ENCODE measurements at places on chromosomes 12 and 14. TPM values are rescaled to one million over a fixed set of nuclear protein-coding genes. Genes with fewer than 3 reads are reported as not detected.

DNA sequence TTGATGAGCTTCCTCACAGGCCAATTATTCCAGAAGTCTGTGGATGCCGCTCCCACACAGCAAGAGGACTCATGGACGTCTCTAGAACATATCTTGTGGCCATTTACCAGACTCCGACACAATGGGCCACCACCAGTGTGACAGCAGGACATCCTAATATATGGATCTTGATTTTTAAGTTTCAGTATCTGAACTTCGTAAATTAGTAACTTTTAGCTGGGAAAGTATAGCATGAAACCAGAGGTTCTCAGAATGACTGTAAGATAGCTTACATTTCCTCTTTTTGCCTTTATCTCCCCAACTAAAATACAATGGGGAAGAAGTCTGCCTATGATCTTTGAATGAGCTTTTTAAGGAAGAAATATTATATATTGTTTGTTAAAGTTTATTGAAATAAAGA, 87.0 kb downstream of the DNAI7 start:
- H3K4me3 ChIP-seq, result no peak overlapping the region
- DNase-seq, result no peak
- no peak overlapping the region for H3K27ac ChIP-seq
- no peaks in the 10 kb centered on the region for H3K4me1 ChIP-seq

DNA sequence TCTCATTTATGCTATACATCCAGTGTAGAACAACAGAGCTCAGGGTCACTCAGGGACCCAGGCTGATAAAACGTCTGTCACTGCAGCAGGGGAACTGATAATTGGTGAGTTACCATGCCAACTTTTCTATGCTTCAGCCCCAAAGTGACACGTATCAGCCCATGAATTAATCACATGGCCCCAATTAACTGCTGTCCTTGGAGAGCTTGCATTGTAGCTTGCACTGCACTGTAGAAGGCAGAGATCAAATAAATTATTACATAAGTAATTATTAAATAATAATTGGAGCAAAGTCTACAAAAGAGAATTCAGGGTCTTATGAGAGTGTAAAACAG, 144.6 kb downstream of the SUDS3 start:
- H3K27me3 ChIP-seq, result no peaks in the 10 kb centered on the region
- no peak overlapping the region for H3K27ac ChIP-seq
- no peak overlapping the region for H3K4me3 ChIP-seq
- DNase-seq, result no peak

DNA sequence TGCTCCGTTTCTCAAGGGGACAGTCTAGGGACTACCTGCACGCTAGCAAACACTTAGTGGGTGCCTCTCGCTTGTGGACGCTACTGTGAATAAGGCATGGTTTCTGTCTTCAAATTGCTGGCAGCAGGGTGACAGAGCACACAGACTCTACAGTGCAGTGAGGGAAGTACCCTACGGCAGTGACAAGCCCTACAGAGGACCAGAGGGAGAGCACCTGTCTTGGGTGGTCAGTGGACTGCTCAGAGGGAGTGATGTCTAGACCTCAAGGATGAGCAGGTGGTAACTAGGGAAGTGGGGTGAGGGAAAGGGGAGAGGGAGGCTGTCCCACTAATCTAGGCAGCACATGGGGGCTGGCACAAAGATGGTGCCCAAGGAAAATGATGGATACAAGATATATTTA, 160.5 kb downstream of the RBM19 start:
- H3K36me3 ChIP-seq, result no peaks in the 10 kb centered on the region
- H3K4me1 ChIP-seq, result no peaks in the 10 kb centered on the region
- H3K27ac ChIP-seq, result no peak overlapping the region
- H3K27me3 ChIP-seq, result no peaks in the 10 kb centered on the region
- no peak overlapping the region for H3K4me3 ChIP-seq
- DNase-seq, result no peak

DNA sequence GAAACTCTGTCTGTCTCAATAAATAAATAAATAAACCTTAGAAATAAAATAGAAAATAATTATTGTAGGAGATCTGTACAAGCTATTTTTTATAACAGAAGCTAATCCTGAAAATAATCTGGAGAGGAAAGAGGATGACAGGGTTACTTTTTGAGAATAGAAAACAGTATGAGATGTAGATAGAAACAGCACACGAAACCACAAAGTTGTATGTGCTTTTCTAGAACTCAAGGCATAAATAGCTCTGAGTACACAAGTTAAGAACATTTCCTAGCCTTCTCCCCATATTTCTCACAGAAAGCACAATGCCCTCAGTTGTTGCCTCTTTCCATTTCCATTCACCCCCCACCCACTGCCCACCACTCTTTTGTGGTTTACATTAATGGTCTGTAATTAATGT, 35.7 kb downstream of the SLC38A4 start:
- H3K27ac ChIP-seq, result no peak overlapping the region
- no peak for DNase-seq
- peaks cover 23% of the 10 kb centered on the region for H3K4me1 ChIP-seq
- H3K27me3 ChIP-seq, result no peaks in the 10 kb centered on the region
- H3K4me3 ChIP-seq, result no peak overlapping the region

DNA sequence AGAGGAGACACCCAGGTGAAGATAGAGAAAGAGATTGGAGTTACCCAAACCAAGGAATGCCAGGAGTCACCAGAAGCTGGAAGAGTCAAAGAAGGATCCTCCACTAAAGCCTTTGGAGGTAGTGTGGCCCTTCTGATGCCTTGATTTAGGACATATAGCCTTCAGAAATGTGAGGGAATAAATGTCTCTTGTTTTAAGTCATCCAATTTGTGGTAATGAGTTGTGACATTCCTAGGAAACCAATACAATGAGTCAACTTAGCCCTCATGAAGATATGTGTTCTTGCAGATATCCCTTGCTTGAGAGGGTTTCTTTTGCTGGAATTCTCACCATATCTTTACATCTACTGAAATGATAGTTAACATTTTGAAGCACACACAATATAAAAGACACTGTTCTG, 58.8 kb downstream of the CCER1 start:
- DNase-seq, result peak; percentile 23
- peaks cover 21% of the 10 kb centered on the region for H3K4me1 ChIP-seq
- H3K27ac ChIP-seq, result peak overlapping the region; percentile 35
- no peaks in the 10 kb centered on the region for H3K36me3 ChIP-seq

- peak overlapping the region; percentile 39 for H3K4me3 ChIP-seq
- DNase-seq, result peak; percentile 63
- H3K4me1 ChIP-seq, result peaks cover 18% of the 10 kb centered on the region
- H3K27me3 ChIP-seq, result no peaks in the 10 kb centered on the region
These were observed 9.2 kb downstream of the CD69 start for GRCh38 chr12:9751204-9752144.

DNA sequence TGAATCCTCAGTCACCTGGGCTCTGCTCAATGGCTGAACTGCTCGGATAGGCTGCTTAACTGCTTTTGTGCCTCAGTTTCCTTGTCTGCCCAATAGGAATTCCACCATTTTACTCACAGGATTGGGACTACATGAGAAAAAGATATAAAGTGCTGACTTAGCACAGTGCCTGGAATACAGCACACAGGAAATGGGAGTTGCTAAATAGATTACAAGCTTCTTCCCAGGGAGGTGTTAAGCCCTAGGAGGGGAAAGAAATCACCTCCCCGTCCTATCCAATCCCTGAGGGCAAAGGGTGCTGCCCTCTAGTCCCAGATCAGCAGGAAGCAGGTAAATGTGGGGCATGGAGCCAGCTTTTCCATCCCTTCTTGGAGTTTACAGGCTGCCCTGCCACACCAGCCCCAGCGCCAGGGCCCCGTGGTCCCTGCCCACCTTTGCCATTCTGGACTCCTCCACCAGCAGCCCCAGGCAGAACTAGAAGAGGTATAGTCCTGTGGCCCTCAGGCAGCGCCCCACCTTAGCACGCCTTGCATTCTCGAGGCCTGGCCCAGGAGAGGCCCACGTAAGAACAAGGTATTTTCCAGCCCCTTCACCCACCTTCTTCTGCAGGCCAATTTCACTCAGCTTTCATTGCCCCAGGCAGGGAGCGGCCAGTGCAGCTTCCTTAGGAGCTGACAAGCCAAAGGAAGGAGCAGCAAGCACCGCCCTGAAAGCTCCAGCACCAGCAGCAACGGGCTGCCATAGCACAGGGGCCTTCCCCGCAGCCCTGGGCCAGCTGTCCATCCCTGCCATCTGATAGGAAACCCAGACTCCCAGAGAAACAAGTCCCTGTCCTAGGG, 28.8 kb upstream of the RPLP0 start:
- H3K4me3 ChIP-seq, result no peak overlapping the region
- DNase-seq, result no peak
- peaks cover 85% of the 10 kb centered on the region for H3K4me1 ChIP-seq
- H3K36me3 ChIP-seq, result no peaks in the 10 kb centered on the region

Gene KLRC2
- not detected for total RNA-seq

Gene TBC1D30
- 7.4 TPM for total RNA-seq

Measured in endothelial cell of umbilical vein (primary cell).